ENCODE measurements at places on chromosomes 5 and 9. TPM values are rescaled to one million over a fixed set of nuclear protein-coding genes. Genes with fewer than 3 reads are reported as not detected.

Gene ZNF883
- 3.2 TPM for total RNA-seq

Gene FIBCD1
- 0.15 TPM for total RNA-seq

Gene KIAA0825
- total RNA-seq = 5.8 TPM

Gene DMGDH
- 4.1 TPM for total RNA-seq

Gene LECT2
- not detected for total RNA-seq

Gene SLC34A1
- not detected for total RNA-seq

Gene GPR151
- not detected for total RNA-seq

Gene FOXD4L6
- total RNA-seq = not detected

Gene ITGA1
- 13.8 TPM for total RNA-seq

Gene GPR21
- 2.4 TPM for total RNA-seq

- H3K36me3 ChIP-seq = no peaks in the 10 kb centered on the region
- no peaks in the 10 kb centered on the region for H3K27me3 ChIP-seq
- H3K4me3 ChIP-seq = no peak overlapping the region
- DNase-seq = no peak
- H3K27ac ChIP-seq = no peak overlapping the region
- no peaks in the 10 kb centered on the region for H3K4me1 ChIP-seq
Measured at GRCh38 chr9:29751226-29751625, 2177.9 kb upstream of the C9orf72 start.

DNA sequence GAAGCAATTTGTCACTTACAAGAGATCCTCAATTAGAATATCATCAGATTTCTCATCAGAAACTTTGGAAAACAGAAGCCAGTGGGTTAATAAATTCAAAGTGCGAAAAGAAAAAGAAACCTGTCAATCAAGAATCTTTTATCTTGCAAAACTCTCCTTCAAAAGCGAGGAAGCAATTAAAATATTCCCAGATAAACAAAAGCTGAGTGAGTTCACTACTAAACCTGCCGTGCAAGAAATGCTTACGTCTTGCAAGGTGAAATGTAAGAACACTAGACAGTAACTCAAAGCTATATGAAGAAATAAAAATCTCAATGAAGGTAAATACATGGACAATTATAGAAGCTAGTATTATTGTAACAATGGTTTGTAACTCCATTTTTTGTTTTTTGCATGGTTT, 62.8 kb upstream of the IL33 start:
- H3K27ac ChIP-seq = no peak overlapping the region
- H3K36me3 ChIP-seq = no peaks in the 10 kb centered on the region
- H3K27me3 ChIP-seq = no peaks in the 10 kb centered on the region
- H3K4me1 ChIP-seq = no peaks in the 10 kb centered on the region
- H3K4me3 ChIP-seq = no peak overlapping the region
- no peak for DNase-seq

DNA sequence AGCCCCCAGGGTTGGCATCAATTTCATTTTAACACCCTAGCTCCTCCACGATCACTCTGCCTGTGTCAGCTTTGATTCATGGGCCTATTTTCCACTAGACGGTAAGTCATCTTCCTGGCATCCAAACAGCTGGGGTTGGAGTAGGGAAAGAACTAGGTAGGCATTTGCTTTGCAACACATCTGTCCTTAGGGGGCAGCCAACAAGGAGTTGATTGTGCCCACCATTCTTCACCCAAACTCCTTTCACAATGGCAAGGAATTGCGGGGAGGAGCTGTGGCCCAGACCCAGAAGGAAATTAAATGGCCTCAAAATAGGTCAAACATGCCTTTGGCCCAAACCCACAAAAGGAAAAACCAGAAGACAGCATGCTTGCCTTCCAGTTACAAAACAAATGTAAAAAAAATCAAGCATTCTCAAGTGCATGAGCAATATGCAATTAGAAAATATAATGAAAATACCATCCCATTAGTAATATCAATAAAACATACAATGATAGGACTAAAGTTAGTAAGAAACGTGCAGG, 71.8 kb downstream of the NRG2 start:
- no peak overlapping the region for H3K4me3 ChIP-seq
- H3K27me3 ChIP-seq = no peaks in the 10 kb centered on the region
- no peak for DNase-seq
- peaks cover 3% of the 10 kb centered on the region for H3K4me1 ChIP-seq

- H3K27me3 ChIP-seq = no peaks in the 10 kb centered on the region
- no peaks in the 10 kb centered on the region for H3K4me1 ChIP-seq
- no peaks in the 10 kb centered on the region for H3K36me3 ChIP-seq
- DNase-seq = no peak
- no peak overlapping the region for H3K27ac ChIP-seq
Measured at GRCh38 chr5:76337953-76338451, 65.1 kb upstream of the IQGAP2 start.

GRCh38 chr9:131628459-131629225, 83.3 kb downstream of the PRRT1B start:
- no peak overlapping the region for H3K4me3 ChIP-seq
- H3K27ac ChIP-seq = no peak overlapping the region
- H3K36me3 ChIP-seq = no peaks in the 10 kb centered on the region
- H3K4me1 ChIP-seq = no peaks in the 10 kb centered on the region
- H3K27me3 ChIP-seq = no peaks in the 10 kb centered on the region

DNA sequence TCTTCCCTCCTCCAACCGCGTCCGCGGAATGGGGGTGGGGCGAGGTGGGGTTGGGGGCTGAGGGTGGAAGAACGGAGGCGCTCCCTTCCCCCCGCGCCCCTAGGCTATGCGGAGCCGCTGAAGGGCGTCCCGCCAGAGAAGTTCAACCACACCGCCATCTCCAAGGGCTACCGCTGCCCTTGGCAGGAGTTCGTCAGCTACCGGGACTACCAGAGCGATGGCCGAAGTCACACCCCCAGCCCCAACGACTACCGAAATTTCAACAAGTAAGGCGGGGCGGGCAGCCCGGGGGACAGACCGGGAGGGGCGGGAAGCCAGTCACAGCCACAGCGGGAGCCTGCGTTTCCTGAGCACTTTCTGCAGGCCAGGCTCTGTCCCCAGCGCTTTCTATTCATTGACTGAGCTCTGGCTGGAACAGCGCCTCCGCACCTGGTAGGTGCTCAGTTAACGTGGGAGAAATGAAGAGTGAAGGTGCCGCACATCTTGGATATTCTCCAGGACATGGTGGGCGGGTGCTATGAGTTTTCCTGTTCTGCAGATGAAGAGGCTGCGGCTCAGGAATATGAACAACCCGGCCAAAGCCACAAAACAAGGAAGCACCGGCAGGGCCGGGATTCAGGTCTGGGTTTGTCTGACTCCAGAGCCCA, 11.3 kb downstream of the MYOZ3 start:
- H3K27ac ChIP-seq = no peak overlapping the region
- H3K4me3 ChIP-seq = peak overlapping the region; percentile 44
- no peaks in the 10 kb centered on the region for H3K27me3 ChIP-seq
- H3K4me1 ChIP-seq = peaks cover 12% of the 10 kb centered on the region

DNA sequence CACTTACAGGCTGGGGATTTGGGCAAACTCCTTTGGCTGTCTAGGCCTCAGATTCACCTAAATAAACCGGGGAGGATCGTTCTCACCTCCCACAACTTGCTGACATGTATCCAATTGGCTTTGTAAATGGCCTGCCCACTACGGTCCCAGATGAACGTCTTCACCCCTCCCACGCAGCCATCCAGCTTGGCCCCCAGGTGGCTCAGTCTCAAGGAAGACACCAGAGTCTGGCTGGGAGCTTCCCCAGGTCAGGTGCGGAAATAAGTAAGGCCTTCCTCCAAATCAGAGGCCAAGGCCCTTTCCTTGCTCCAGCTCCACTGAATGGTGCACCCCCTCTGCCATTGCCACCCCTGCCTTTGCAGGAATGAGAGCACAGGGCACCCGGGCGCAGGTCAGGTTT, 11.4 kb downstream of the CIZ1 start:
- H3K27ac ChIP-seq = no peak overlapping the region
- no peak overlapping the region for H3K4me3 ChIP-seq
- no peaks in the 10 kb centered on the region for H3K36me3 ChIP-seq
- no peak for DNase-seq
- peaks cover 2% of the 10 kb centered on the region for H3K4me1 ChIP-seq

GRCh38 chr5:157548513-157549282, 26.9 kb downstream of the ADAM19 start:
- H3K27me3 ChIP-seq = no peaks in the 10 kb centered on the region
- H3K36me3 ChIP-seq = no peaks in the 10 kb centered on the region
- no peak overlapping the region for H3K4me3 ChIP-seq
- no peak overlapping the region for H3K27ac ChIP-seq
- peaks cover 7% of the 10 kb centered on the region for H3K4me1 ChIP-seq

GRCh38 chr5:33583332-33583731, 142.6 kb downstream of the TARS1 start:
- no peaks in the 10 kb centered on the region for H3K27me3 ChIP-seq
- peaks cover 2% of the 10 kb centered on the region for H3K4me1 ChIP-seq
- H3K36me3 ChIP-seq = no peaks in the 10 kb centered on the region
- no peak overlapping the region for H3K27ac ChIP-seq
- no peak overlapping the region for H3K4me3 ChIP-seq
- DNase-seq = no peak

DNA sequence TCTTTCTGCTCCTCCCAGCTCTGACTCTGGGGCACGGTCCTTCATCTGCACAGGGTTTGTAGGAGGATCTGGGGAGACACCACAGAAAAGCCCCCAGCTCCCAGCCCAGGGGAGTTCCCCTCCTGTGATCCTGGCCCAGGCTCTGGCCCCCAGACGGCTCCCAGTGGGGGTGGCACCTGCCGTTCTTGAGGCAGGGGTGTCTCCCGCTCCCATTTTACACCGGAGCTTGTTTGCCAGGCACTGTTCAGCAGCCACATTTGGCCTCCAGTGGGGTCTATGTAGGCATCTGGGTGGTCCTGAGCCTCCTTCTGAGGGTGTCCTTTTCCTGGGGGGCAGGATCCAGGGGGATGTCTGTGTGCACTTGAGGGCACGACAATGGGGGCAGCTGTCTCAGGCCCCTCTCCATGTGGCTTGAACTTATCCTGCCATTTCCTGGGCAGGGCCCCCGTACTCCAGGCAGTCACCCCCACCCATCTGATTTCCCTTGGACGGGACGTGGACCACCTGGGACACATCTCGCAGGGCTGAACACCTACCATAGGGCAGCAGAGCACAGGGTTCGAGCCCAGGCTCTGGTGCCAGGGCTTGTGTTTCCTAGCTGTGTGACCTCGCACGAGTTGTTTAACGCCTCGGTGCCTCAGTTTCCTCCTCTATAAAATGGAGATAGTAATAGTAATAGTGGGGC, 275.0 kb upstream of the MVB12B start:
- H3K27me3 ChIP-seq = no peaks in the 10 kb centered on the region
- no peak overlapping the region for H3K4me3 ChIP-seq
- H3K27ac ChIP-seq = no peak overlapping the region
- H3K4me1 ChIP-seq = no peaks in the 10 kb centered on the region
- DNase-seq = no peak
- H3K36me3 ChIP-seq = no peaks in the 10 kb centered on the region

All from ovary (tissue), 10 donors.